GM04504 (cell line): ENCODE measurements at places on chromosomes 11 and 22.
A peak's percentile ranks its signal among the peaks of the same experiment; 100 is the strongest.

GRCh38 chr11:125410091-125410490 lies 86.0 kb downstream of the FEZ1 start:
- no peak for DNase-seq

DNA sequence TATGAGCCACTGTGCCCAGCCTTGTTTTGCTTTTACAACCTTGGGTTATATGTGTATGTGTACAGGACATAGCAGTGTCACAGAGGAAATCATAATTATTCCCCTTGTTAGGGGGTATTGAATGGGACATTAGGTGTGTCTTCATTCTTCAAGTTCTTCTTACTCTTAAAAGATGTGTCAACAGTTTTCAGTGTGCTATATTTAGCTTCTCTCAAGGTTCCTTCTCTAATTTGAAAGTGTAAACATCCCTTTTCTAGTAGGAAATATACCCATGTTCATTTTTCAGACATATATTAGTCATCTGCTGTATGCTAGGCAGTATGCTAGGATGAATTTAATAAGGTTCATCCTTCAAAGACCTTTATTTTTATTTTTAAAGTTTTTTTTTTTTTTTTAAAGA lies 17.1 kb downstream of the PCF11 start:
- DNase-seq, result no peak

- no peak for DNase-seq
These were observed 99.1 kb downstream of the CD44 start for GRCh38 chr11:35237860-35238715.

DNA sequence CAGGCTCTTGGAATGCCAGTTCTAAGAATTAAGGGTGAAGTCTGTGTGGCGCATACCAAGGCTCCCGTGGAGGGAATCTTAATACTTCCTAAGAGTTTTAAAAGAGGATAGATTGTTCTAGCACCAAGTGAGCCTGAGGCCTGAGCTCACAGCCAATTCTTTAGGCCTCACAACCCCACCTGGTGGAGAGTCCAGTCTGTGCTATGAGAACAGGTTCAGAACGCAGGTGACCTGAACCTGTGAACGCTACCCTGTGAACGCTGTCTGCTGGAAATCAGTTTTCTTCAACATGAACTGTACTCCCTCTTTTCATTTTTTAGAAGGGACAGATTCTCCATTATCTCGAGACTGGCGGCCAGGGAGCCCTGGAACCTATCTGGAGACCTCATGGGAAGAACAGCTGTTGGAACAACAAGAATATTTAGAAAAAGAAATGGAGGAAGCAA lies 43.2 kb upstream of the DLAT start:
- DNase-seq, result no peak

GRCh38 chr11:35619116-35619854 lies 1.0 kb downstream of the FJX1 start:
- DNase-seq, result no peak

GRCh38 chr11:118012083-118012669 lies 26.0 kb downstream of the IL10RA start:
- DNase-seq, result no peak

DNA sequence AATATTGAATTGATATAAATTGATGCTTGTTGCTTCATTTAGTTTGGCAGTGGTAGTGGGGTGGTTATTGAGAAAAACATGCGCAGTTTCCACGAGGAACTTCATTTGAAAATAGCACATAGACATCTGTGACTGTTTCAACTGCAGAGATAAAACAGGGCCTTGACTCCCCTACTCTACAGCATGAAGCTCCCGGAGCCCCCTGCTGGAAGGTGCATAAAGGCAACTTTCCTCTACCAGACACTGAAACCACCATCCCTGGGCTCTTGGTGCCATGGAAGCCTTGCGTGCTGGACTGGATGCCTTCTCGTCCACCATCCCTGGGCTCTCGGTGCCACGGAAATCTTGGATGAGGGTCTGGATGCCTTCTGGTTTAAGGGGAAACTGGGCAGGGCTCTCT lies 195.9 kb downstream of the CSNK2A3 start:
- DNase-seq, result peak; percentile 2

DNA sequence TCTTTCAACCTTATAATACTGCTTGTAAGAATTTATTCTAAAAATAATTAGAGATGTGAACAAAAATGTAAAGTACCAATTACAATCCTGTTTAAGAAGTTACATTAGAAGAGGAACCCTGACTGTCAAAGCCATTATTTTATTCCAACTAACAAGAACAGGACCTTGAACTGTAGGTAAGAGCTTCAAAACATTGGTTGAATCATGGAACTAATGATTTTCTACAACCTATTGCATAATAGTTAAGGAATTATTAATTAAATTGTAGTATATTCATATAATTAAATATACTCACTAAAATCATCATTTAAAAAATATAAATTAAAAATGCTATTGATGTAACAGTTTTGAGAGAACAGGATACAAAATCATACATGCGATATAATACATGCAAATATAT lies 649.4 kb upstream of the KIRREL3 start:
- no peak for DNase-seq

- DNase-seq, result no peak
These were observed 19.6 kb downstream of the RTN4RL2 start for GRCh38 chr11:57479911-57480310.

DNA sequence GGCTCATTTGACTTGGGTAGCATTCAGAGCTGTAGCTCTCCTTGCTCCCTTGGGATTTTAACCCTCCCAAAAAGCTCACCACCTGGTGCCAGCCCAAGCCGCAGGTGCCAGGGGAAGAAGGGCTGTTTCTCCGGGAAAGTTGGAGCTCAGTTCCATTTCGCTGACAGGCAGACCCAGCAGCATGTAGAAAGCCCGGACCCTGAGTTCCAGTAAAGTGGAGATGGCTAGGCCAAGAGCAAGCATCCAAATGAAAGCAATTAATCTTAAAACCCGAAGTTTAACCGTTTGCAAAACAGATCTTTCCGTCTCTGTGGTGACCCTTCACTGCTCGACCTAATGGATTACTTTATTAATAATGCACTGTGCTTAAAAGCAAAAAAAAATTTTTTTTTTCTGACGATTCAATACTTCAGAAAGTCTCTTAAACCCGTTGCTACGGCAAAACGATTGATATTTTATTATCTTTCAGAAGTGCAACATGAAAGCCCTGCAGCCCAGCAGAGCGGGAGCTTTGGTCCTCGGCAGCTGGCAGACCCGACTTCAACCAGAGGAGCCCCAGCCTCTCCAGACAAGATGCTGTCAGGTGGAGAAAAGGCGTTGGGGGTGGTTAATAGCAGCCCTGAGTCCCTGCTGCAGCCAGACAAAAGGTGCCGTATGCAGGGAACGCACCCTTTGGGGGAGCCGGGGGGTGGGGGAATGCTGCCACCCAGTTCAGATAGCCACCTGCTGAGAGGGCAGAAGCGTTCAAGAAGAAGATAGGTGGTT lies 3.3 kb downstream of the LMO1 start:
- no peak for DNase-seq

DNA sequence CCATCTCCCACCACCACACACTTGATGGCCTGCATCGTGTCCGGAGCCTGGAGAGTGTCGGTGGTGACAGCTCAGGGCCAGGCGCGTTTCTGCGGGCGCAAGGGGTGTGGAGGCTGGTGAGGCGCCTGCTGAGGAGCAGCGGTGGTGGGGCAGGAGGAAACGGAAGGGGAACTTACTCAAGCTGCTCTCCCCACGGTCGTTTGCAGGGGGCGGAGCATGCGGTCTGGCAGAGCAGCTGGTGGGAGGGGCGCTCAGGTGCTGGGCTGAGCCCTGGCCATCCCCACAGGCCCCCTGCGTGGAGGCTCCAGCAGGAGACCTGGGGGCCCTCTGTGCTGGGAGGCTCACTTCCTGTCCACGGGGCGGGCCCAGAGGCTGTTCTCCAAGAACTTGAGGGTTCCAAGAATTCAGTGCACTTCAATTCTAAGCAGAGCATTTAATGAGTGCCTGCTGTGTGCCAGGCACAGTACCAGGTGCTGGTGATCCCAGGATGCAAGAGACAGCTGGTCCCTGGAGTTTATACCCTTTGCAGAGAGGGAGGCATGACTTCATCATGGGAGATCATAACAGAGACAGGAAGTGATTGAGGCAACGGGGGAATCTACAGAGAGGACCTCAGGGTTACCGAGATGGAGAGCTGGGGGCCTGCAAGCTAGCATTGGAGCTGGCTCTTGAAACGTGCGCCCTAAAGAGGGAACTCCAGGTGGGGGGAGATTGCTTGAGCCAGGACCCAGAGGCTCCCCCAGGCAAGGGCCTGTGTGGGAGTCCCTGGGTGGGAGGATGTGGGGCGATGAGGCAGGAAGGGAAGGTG lies at the start of gene RAC2:
Gene RAC2 (minus strand): TSS at position 156 of the 808 bp plus-strand sequence. CDS start 121 bp downstream, at position 35.
- DNase-seq, result no peak

GRCh38 chr11:33692013-33692504 lies 8.6 kb downstream of the C11orf91 start:
- DNase-seq, result peak; percentile 90

DNA sequence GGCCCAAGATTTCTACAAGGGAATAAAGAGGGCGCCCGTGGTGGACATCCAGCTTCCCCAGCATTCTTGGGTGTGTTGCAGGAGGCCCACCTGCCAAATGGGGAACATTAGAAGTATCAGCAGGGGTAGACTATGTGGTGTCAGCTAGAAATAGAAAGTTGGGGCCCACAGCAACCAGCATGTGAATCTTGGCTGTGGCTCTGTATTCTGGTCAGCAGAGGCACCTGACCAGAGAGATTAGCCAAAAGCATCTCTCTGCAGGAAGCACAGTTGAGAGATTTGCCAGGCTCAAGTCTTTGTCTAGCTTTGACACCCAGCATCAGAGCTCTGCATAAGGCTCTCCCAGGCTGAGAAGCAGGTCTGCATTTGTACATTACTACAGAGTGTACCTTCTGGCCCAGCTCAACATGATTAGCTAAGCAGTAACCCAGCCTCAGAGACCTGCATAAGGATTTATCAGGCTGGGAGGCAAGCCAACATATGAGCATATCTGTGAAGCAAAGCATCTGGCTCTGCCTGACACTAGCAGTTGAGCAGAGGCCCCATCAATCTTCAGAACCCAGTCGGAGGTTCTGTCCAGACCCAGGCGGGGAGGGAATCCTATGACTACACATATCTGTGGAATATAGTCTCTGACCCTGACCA lies 79.9 kb downstream of the MS4A13 start:
- no peak for DNase-seq

- peak; percentile 68 for DNase-seq
These were observed 16.2 kb upstream of the ME3 start for GRCh38 chr11:86688398-86689179.

- no peak for DNase-seq
These were observed 14.4 kb downstream of the ETS1 start for GRCh38 chr11:128572965-128573364.

- no peak for DNase-seq
These were observed 4.8 kb downstream of the ALG12 start for GRCh38 chr22:49913446-49913845.

- peak; percentile 84 for DNase-seq
These were observed 1.7 kb upstream of the TXNRD2 start for GRCh38 chr22:19943082-19944026.

DNA sequence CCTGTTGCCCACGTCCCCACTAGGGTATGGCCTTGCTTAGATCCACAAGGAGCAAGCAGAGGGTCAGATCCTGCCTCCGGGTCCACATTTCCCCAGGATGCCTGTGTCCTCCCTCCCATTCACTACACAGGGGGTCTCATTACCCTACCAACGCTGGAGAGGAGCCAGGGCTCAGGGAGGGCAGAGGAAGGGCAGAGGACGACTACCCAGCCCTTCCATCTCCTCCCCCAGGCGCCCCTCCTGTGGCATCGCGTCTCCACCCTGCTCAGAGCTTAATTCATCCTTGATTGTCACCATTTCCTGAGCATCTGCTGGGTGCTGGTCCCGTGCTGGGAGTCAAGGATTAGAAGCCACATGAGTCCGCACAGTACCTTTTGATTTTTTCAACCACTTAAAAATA lies 5.0 kb downstream of the NFAM1 start:
- DNase-seq, result no peak

GRCh38 chr11:5955586-5955985 lies 12.7 kb downstream of the OR56A5 start:
- DNase-seq, result no peak

DNA sequence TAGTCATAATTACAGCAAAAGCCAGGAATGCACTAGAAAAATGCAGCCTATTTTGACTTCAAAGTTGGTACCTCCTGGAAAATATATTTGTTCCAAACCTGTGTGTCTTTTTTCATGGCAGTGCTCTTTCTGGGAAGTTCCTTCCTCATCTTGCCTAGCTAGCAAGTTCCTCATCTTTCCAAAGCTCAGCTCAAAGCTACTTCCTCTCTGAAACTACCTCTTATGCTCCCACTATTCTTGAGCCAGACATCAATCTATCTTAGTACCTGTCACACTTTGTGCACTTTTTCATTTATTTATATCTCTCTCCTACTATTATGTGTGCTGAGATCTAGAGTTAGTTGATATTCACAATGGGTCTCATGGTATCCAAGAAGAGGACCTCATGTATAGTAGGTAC lies 191.6 kb upstream of the CCDC90B start:
- DNase-seq, result no peak

- no peak for DNase-seq
These were observed 12.2 kb downstream of the SLC43A3 start for GRCh38 chr11:57414612-57415212.

GRCh38 chr22:24186352-24186740 lies 5.1 kb downstream of the SUSD2 start:
- no peak for DNase-seq

DNA sequence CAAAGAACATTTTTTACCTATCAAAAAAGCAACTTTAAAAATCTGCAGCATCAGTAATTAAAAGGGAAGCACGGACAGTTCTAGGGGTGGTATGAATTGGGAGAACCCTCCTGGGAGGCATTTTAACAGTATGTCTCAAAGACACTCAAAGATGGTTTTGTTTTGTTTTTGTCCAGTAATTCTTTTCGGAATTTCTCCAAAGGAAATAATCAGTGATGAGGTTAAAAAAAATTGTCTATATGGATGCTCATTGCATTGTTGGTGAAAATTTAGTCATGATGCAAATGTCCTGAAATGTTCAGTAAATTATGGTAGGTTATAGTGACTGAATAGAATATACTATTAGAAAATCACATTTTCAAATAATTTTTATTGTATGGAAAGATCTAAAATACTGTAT lies 115.1 kb downstream of the ATXN10 start:
- no peak for DNase-seq

GRCh38 chr22:28874811-28875320 lies 8.5 kb upstream of the ZNRF3 start:
- no peak for DNase-seq
